ENCODE measurements at places on chromosomes 7 and 10.

DNA sequence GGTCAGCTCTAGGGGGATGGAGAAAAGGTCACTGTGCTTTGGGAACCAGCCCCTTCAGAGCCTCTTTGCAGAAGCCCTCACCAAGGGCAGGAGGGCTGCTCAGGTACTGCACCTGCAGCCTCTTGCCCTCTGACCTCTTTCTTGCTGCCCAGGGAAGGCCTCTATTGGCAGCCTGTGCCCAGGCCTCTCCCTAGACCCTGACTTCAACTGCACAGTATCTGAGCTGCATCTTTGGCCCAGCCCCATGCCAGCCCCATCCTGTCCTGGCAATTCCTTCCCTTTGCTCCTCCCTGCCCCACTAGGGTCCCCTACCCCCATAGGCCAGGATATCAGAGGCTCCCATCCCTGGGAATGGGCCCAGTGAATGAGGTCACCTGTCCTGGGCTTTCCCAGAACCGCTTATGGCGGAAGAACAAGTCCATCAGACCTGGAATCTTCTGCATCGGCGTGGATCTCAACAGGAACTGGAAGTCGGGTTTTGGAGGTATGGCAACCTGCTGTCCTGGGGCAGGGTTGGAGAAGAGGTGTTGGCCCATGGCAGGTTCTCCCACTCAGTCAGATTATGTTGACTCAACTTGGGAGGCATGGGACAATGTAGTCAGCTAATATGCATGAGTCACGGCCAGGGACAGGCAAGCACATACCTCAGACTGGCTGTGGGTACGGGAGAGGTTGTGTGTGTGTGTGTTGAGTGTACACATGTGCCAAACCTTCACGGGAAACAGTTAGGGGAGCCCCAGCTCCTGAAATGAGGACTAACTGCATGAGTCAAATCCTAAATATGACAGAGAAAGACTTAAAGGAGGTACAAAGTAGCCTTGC lies 17.1 kb upstream of the CPA1 start:
- no peak for DNase-seq

GRCh38 chr7:141128931-141129330 lies 55.1 kb downstream of the TMEM178B start:
- DNase-seq, result no peak

DNA sequence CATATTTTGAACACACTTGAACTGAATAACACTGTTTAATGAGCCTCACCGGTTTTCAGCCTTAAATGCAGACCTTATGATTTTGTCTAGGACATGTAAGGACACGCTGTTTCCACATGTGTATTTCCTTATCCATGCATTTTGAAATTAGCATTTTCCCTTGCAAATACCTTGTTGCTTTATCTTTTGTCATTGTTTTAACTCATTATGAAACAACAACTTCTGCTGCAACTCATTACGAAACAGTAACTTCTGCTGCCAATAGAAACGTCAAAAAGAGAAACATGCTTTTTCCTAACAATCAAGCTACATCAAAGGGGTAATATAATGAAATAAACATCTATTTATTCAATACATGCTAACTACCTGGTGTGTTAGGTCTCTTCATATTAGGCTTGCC lies 322.0 kb downstream of the AGMO start:
- DNase-seq, result no peak

DNA sequence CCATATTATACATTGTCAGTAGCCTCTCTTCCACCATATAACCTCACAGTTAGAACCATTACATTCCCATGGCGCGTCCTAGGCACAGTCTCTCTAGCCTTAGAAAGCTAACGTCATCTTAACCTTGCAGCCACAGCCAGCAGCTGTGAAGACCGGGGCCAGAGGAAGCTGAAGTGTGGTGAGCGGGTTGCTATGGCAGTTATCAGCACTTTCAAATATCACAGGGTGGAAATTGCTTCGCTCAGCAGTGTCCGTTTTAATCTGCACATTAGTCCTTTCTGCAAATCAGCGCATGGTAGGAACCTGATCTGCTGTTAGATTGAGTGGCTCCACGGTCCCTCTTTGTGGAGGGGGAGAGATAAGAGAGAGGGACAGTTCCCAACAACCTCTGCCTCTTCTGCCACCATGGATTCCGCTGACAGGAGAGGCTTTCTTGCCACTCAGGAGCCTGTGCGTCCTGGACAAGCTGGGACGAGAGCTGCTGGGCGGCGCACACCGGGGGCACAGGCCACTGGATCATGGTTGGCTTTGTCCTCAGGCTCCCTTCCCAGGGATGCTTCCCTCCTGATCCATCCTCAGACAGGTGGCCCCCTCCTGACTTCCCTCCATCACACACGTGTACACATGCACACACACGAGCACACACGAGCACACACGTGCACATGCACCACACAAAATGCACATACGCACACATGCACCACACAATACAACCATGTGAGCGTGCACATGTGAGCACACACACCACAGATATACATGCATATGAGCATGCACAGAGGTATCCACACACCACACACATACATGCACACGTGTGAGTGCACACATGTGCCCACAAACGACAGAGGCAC lies 93.8 kb downstream of the WDR37 start:
- no peak for DNase-seq

All from B cell (primary cell).